ENCODE measurements at places on chromosomes 2 and 18.

GRCh38 chr2:234745347-234745746 is 206.5 kb upstream of the SH3BP4 start:
- DNase-seq: no peak

GRCh38 chr2:133204421-133204820 is 363.8 kb downstream of the NCKAP5 start:
- DNase-seq: no peak

DNA sequence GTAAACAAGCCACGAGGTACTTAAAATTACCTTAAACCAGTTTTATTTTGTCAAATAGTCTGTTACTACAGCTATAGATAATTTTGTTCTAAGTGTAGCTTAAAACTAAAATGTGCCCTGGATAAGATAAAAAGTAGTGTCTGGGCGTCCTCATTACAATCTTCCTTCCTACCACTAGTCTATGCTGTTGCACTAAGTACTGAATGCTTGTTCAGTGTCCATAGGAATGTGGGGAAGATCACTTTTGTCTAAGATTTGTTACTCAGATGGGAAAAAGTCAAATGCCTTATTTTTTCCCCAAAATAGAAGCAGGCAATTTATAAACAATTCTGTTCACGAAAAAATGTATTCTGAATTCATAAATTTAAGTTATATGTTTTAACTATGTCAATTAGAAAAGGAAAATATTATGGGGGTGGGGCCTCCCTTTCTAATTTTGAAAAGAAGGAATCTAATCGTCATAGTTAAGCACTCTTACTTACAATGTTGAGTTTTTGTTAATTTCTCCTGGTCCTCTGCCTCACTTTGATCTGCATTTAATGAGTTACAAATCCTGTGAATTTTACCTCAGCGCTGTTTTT is 140.4 kb upstream of the VRK2 start:
- DNase-seq: peak; percentile 19

- peak; percentile 74 for DNase-seq
Measured at GRCh38 chr2:174778085-174778981, 14.1 kb upstream of the CHRNA1 start.

DNA sequence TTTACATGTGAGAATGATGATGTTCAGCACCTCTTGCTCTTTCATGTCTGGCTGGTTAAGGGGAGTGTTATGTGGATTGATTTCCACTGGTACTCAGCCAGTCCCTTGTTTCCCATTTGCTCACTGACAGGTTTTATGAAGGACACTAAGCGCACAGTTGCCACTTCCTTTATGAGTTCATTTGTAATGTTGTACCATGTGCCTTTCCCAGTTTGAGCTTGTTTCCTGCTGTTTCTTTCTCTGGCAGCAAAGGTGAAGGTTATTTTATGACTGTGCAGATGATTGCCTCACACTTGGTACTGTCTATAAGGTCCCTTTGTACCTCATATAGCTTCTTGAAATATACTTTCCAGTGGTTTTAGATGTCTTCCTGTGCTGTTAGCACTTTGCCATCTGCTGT is 1700.5 kb upstream of the TMEFF2 start:
- DNase-seq: peak; percentile 72

DNA sequence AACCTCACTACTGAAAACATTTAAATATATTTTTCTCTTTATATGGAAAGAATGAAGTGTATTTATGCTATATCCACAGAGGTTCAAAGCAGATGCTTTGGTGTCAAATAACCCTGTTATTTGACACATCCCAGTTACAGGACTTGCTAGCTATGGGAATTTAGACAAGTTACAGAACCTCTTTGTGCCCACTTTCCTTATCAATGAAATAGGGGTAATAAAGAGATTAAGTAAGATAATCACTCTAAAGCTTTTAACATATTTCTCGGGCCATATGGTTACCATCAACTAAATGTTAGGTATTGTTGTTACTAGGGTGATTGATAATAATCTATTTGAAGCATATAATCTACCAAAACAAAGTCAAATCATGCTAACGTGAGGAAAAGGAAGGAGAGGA is 1660.6 kb upstream of the NXPH2 start:
- no peak for DNase-seq

- no peak for DNase-seq
Measured at GRCh38 chr2:171171808-171172207, 11.1 kb upstream of the TLK1 start.

DNA sequence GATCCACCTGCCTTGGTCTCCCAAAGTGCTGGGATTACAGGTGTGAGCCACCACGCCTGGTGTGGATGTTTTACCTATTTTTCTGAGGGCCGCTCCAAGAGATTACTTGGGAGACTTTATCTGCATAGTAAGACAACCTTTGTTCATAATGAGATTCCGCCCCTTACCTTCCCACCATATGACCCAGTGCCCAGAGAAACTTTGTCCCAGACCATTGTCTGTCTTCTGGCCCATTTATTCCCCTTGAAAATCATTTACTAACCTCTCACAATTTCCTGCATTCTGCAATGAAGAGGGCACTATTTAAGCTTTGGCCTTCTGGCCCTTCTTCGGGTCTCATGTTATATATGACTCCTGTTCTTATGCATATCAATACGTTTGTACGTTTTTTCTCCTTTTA is 13.7 kb upstream of the TMEM37 start:
- no peak for DNase-seq

GRCh38 chr2:217049956-217050355 is 190.1 kb upstream of the TNP1 start:
- no peak for DNase-seq

DNA sequence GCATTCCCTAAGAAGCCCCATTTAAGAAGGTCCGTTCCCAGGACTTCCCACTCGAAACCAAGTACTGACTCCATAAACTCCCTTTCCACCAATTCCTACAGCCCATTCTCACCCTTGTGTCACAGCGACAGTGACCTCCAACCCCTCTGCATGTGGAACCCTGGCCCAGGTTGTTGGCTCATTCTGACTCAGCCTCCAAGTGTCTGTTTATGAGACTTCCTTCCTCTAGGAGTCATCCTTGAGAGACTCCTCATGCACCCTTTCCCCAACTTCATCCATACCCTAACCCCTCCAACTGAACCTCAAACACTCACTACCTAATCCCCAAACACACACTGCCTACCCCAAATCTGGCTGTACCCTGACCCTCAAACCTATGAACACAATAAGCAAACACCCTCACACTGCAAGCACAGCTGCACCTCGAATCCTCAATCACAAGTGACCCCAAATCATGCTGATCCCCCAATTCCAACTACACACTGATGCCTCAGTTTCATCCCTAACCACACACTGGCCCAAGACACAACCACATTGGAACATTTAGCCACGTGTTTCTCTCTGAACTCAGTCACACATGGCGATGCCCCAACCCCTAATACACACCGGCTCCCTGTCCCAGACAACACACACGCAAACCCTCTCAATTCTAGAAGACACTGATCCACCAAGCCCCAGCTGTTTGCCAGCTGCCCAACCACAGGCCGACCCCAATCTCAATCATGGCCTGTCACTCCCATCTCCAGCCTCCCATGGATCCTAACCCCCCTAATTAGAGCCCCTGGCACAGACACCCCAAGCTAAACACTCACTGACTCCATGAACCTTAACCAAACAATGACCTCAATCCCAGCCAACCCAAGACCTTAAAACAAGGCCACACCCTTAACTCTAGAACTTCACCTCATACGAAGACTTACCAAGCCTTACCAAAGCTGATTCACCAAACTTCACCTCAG is 219.6 kb downstream of the CYP26B1 start:
- no peak for DNase-seq

DNA sequence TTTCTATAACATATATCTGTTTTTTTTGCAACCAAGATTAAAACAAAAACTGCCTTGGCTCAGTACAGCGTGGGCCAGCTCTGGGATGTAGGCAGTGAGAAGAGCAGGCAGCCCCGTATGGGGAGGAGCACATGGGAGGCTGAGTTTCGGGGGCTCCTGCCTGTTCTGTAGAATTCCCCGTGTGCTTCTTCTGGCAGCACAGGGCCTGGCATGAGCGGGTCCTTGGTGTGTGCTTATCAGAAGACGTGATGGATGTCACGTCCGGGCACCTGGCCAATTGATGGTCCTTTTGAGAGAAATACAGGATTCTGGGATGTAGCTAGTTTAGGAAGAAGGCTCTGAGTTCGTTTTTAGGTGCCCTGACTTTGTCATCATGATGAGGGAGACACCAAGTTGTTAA is 16.2 kb downstream of the IMPA2 start:
- no peak for DNase-seq

GRCh38 chr2:3678212-3678611 is 20.2 kb downstream of the ALLC start:
- DNase-seq: no peak

DNA sequence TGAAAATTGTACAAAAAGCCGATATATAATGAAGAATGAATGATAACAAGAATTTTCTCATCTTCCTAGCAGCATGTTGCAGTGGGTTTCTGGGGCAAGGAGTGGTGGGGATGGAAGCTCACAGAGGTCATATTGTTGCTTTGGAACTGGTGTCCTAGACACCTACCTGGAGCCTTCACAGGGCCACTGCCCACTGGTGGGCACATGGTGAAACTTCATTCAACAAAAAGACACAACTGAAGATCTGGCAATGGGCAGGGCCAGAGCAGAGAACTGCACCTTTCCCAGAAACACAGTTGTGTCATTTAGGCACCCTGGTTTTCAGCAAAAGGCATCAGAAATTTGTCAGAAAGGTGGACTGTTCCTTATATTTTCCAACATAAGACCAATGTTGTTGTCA is 115.3 kb downstream of the FHOD3 start:
- DNase-seq: no peak

GRCh38 chr18:45805551-45805950 is 19.9 kb upstream of the SIGLEC15 start:
- no peak for DNase-seq

DNA sequence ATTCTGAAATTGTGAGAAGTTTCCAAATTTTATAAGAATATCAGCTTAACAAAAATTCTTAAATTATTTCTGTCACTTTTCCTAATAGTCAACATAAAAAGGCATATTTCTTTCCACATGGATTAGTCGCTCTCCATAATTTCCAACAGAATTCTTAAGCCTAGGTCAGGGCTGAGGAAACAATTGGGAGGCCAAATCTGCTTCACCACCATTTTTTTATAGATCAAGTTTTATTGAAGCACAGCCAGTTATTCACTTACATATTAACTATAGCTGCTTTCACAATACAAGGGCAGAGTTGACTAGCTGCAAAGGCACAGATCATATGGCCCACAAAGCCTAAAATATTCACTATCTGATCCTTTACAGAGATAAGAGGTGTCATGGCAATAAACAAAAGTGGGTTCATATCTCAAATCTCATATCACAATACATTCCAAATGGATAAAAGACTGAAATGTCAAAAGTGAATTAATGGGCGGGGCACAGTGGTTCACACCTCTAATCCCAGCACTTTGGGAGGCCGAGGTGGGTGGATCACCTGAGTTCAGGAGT is 18.7 kb downstream of the MEMO1 start:
- no peak for DNase-seq

DNA sequence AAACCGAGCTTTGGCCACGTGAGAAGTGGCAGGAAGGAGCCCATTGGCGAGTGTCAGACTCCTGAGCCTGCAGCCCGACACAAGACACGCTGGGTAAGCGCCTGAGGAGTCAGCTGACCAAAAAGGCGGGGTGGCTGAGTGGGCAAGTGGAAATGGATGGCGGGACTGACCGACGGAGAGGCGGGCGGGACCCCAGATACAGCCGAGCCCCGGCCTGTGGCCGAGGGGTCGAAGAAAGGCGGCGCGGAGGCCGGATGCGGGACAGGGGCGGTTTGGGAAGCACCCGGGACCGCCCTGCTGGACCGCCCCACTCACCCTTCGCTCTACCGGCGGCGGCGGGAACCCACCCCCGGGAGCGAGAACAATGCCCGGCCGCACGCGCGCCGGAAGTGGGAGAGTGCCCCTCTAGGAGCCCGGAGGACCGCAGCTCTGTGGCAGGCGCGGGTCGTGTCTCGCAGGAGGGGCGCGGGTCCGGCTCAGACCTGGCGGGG is 22.8 kb downstream of the ZSCAN30 start:
- no peak for DNase-seq

GRCh38 chr2:72934683-72935610 is 17.6 kb downstream of the EMX1 start:
- DNase-seq: no peak

GRCh38 chr2:10532638-10533101 is 84.5 kb upstream of the ODC1 start:
- DNase-seq: no peak

DNA sequence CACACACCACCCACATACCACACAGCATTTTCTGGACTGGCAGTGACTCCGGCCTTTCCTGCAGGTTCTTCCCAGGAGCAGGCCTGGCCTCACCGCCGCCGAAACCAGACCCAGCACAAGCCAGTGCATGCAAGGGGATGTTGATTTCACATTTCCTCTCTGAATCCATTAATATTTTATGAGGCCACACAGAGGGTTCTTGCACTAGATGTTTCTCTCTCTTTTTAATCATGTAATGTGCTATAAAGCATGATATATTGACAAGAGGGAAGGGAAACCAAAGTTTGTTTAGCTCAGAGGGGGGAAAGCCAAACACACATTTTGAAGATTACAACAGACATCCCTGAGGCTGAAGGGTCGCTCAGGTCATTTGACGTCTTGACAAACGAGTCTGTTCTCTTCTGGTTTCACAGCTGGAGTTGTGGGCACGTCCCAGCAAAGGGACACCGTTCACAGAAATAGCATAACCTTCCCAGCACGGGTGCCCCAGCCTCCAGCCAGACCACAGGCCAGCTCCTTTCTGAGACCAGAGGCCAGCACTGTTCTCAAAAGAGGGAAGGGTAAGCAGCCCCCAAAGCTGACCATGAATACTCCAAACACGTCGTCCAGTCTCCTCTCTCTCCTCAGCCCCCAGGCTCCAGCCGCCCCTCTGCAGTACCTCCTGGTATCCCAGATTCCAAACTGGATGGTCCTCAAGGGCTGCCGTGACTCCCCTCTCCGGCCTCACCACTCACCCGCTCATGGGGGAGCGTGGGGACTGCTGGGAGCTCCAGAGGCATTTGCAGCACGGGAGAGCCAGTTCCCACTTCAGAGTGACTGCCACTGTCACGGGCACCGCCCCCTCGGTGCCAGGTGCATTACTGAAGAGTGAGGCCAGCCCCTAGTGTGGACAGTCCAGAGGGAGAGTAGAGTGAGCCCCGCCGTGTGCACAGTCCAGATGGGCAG is 340.3 kb upstream of the SALL3 start:
- DNase-seq: no peak

- no peak for DNase-seq
Measured at GRCh38 chr2:121348128-121348740, 63.2 kb upstream of the TFCP2L1 start.

GRCh38 chr2:219215871-219216534 is 2.8 kb downstream of the ABCB6 start:
- no peak for DNase-seq
